ENCODE measurements at places on chromosomes 13 and 19.

DNA sequence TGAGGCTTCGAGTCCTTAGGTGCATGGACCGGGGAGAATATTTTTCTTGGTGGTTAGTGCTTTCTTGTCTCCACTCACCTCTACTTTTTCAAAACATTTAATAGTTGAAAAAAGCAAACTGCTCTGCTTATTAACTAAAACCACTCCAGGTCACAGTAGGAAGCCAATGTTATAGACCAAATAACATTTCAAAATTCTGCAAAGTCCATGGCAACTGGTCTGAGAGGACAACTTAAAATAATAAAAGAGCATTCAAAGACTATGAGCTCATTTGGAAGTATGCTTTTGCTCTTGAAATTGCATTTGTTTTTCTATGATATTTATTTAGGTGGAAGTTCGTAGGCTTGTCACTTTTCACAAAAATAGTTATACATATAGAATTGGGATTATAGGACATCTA, 483.0 kb downstream of the DCT start:
- no peak for DNase-seq

DNA sequence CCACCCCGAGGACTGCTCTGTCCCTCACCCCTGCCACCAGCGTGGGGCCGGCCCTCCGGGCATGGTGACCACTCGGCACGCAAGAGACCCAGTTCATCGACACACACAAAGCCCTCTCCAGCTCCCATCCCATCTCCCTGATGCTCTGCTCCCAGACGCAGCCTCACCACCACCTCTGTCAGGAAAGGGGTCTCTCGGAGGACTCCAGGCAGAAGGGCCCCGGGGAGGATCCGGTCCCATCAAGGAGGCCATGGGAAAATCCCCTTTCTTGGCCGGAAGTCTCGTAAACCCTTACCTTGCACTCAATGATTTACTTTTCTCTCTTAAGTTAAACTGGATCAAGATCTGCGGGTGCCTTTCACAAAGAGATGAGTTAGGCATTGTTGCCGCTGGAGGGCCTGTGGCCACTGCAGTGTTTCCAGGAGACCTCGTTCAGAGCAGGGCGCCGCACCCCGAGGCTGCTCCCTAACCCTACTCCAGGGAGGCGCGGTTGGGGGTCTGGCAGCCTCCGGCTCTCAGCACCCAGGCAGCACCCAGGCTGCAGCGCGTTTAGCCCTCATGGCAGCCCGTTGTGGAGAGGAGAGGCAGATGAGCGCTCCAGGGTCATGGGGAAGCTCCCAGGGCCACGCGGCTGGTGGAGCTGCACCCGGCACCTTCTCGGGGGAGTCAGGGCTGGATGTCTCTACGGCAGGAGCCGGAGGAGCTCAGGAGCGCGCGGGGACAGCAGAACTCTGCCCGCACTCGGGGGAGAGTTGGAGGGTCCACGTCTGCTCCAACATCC, 31.0 kb downstream of the C2CD4C start:
- no peak for DNase-seq

- DNase-seq: no peak
Measured at GRCh38 chr19:46066471-46066870, 25.7 kb upstream of the IGFL4 start.

- DNase-seq: no peak
Measured at GRCh38 chr13:109166804-109167203, 537.4 kb downstream of the MYO16 start.

DNA sequence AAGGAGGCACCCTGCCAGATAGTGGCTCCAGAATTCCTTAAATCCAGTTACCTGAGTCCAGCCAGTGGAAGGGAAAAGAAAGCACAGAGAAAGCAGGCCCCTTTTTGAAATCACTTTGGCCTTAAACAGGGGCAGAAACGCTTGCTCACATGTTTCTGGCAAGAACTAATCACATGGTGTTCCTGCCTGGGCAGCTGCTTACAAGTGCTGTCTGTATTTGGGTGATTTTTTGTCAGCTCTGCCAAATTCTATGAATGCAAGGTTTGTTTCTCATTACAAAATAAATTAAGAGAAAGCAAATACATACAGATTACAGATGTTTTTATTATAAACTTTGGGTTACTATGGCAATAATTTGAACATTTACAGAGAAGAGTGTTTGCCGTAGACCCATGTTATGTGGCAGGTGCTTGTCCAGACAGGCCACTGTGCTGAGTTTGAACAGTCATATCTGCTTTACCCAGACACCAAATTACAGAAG, 1237.8 kb downstream of the SLITRK5 start:
- peak; percentile 19 for DNase-seq

DNA sequence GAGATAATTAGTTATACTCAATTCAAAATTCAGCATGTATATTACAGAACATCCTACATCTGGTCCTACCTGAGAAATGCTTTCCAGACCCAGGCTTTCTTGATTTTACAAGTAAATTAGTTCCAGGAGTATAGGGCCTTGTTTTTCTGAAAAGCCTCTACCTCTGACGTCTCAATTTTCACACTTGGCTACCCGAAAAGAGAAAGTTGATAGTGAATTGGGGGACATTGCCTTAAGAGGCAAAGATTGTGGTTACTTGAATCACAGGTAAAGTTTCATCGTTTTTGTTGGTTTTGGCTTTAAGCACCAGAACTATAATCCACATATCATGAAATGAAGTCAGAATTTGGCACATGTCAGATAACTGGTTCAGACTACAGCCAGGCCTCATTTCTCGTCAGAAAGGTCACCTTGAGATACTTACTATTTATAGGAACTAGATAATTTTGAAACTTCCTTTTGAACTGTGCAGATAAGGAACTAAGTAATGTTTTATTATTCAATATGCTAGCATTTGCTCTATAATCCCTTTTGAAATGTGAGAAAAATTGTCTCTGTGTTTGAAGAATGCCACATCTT, 30.8 kb downstream of the FAM124A start:
- no peak for DNase-seq

- peak; percentile 22 for DNase-seq
Measured at GRCh38 chr19:29535214-29535831, 9.5 kb downstream of the VSTM2B start.

DNA sequence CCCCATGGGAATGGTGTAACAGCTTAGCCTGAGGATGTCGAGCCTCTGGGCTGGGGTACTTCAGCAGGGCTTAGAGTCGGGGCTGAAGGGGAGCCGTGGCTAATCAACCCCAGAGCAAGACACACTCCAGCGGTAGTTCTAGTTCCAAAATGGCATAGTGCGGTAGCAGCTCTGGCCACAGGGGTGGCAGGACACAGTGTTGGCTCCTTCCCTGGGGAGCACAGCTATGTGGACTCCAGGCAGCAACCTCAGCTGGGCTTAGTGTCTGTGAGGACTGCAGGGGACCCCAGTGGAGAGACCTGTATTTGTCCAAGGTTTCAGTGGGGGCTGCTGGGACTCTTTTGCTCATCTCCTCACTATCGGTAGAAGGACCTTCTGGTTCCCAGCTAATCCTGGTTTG, 70.8 kb upstream of the PCDH20 start:
- DNase-seq: peak; percentile 24
